ENCODE measurements at places on chromosomes 5 and 9.
A peak's percentile ranks its signal among the peaks of the same experiment; 100 is the strongest.

DNA sequence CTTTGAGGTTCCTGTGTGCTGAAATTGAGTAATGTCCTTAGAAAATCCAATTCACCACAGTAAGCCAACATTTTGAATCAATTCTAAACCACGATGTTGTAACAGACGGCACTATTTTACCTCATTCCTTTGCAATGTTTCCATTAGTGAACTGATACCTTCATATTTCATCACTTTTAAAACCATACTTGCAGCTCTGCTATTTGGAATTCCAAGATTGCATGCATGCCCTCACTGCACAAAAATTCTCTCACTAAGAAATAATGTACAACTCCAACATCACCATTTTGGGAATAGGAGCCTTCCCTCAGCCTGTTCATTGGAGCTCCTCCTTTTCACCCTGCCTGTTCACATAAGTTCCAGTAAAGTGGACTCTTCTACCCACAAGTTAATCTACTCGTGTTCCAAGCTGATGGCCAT is 74.8 kb upstream of the TGFBR1 start:
- DNase-seq, result no peak

GRCh38 chr5:139660105-139660922 is 12.2 kb downstream of the CXXC5 start:
- no peak for DNase-seq

- no peak for DNase-seq
Measured at GRCh38 chr5:11903121-11903613, 1.1 kb downstream of the CTNND2 start.

GRCh38 chr9:123063896-123064295 is 30.4 kb downstream of the GPR21 start:
- DNase-seq, result no peak

DNA sequence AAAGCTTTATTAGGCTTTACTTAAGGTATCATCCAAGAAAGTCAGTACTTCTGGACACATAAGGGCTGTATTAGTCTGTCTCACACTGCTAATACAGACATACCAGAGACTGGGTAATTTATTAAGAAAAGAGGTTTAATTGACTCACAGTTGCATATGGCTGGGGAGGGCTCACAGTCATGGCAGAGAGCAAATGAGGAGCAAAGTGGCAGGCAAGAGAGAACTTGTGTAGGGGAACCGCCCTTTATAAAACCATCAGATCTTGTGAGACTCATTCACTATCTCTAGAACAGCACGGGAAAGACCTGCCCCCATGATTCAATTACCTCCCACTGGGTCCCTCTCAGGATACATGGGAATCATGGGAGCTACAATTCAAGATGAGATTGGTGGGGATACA is 49.2 kb upstream of the SLC44A1 start:
- DNase-seq, result no peak

- no peak for DNase-seq
Measured at GRCh38 chr5:141903261-141903660, 20.4 kb upstream of the DELE1 start.

- DNase-seq, result no peak
Measured at GRCh38 chr9:133387680-133388079, 11.5 kb downstream of the STKLD1 start.

GRCh38 chr9:35464141-35465025 is 25.5 kb upstream of the RUSC2 start:
- DNase-seq, result no peak

DNA sequence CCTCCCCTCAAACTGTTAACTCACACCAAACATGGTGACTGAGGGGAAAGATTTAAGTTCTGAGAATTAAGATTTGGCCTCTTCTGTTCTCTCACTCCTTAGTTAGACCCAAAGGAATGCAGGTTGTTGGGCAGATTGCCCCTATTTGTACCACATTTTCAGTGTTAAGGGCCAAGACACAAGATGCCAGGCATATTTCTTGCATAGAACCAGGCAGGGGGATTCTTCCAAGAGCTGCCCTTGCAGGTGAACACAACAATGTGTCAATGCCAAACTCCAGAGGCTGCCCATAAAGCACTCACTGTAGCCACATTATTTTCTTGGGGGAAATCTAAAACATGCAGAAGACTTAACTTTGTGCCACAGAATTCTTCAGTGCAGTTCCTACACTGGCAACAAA is 14.7 kb downstream of the MPDZ start:
- no peak for DNase-seq

DNA sequence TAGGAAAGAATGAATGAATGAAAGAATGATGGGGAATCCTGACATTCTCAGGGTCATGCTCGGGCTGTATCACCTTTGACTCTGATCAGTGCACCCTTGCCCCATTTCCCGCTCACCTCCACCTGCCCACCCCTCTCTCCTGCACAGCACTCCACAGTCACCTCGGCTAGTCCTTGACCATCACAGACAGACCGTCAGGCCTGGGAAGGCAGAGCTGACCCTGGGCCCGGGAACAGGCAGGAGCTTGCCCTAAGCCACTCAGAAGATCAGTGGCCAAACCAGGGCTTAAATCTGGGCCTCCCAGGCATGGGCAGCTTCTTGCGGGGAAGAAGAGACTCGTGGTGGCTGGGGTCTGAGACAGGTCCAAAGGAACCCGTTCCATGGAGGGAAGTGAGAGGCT is 3.6 kb downstream of the ST6GALNAC6 start:
- DNase-seq, result no peak

DNA sequence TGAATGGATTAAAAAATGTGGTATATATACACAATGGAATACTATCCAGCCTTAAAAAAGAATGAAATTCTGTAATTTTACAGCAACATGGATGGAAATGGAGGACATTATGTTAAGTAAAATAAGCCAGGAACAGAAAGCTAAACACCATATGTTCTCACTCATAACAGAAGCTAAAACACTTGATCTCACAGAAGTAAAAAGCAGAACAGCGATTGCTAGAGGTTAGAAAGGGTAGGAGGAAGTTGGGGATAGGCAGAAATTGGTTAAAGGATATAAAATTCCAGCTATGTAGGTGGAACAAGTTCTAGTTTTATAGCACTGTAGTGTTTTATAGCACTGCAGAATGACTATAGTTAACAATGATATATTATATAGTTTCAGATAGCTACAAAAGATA is 15.8 kb downstream of the MARCHF3 start:
- no peak for DNase-seq

GRCh38 chr9:127162046-127162863 is 39.8 kb upstream of the ANGPTL2 start:
- DNase-seq, result no peak

DNA sequence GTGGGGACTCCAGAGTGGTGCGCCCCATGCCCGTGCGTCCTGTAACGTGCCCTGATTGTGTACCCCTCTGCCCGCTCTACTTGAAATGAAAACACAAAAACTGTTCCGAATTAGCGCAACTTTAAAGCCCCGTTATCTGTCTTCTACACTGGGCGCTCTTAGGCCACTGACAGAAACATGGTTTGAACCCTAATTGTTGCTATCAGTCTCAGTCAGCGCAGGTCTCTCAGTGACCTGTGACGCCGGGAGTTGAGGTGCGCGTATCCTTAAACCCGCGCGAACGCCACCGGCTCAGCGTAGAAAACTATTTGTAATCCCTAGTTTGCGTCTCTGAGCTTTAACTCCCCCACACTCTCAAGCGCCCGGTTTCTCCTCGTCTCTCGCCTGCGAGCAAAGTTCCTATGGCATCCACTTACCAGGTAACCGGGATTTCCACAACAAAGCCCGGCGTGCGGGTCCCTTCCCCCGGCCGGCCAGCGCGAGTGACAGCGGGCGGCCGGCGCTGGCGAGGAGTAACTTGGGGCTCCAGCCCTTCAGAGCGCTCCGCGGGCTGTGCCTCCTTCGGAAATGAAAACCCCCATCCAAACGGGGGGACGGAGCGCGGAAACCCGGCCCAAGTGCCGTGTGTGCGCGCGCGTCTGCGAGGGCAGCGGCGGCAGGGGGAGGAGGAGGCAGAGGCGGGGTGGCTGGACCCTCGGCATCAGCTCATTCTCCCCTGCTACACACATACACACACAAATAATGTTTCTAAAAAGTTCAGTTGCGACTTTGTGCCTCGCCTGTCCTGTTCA is 668 bp downstream of the GLIS3 start:
- DNase-seq, result peak; percentile 2

GRCh38 chr5:128082551-128083032 is 974 bp upstream of the SLC12A2 start:
- no peak for DNase-seq

DNA sequence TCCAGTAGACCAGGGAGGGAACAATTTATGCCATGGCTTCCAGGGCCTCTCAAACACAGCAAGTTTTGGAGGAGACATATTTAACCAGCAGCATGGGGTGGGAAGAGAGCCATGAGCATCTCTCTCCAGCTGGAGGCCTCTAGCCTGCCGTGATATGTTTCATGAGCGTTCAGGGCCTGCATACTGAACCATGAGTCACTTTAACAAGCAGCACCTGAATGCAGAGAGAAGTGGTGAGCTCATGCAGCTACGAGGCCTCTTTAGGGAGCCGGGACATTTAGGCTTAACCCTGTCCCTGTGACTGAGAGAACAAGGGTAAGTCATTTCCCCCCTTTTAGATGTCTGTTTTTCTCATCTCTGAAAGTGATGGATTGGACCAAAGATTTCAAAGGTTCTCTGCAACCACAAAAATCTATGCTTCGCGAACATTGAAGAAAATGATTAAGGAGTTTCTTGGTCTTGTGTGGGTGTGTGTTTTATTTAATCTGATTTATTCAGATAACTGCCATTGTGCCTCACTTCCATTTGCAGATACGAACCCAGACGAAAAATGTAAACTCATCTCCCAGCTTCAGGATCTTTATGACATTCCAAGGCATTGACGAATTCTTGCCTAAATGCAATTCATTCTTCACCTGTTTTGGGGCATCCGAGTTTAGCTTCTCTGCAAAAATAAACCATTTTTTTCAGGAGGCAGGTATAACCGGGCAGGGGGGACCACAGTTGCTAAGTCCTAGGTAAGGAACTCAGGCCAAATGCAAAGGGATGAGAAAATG is 157.0 kb downstream of the GABBR2 start:
- DNase-seq, result no peak

DNA sequence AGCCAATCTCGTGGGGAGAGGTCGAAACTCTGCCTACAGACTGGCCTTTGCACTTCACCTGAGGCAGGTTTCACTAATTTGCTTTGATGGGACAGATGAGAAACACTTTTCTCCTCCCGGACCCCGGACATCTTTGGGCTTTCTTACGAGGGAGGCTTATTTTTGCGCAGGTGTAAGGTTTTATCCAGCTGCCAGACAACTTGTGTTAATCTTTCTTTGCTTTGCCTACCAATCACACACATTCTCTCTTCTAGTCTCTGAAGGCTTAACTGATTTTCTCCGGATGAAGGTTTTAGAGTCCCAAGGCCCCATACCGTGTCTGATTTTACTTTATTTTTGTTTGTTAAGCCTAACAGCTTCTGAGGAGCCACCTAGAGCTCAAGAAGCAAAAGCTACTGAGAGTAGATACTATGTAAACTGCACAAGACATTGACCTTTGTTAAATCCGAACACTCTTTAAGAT is 436 bp upstream of the EMB start:
- peak; percentile 25 for DNase-seq

DNA sequence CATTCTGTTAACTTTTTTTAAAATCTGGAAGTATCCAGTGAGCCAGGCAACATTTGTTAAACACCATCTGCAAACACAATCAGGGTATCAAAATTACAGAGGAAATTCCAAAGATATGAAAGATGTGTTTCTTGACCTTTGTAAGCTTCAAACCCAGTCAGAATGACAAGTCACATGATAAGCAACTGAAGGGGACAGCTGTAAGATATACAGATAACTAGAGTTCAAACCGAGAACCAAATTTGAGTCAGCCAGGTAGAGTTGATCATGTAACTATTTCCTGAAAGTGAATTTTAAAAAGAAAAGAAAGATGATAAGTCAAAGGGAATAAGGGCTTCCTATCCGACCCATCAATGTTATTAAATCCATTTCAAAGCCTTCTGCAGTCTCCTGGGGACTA is 196.2 kb downstream of the DEPDC1B start:
- no peak for DNase-seq

DNA sequence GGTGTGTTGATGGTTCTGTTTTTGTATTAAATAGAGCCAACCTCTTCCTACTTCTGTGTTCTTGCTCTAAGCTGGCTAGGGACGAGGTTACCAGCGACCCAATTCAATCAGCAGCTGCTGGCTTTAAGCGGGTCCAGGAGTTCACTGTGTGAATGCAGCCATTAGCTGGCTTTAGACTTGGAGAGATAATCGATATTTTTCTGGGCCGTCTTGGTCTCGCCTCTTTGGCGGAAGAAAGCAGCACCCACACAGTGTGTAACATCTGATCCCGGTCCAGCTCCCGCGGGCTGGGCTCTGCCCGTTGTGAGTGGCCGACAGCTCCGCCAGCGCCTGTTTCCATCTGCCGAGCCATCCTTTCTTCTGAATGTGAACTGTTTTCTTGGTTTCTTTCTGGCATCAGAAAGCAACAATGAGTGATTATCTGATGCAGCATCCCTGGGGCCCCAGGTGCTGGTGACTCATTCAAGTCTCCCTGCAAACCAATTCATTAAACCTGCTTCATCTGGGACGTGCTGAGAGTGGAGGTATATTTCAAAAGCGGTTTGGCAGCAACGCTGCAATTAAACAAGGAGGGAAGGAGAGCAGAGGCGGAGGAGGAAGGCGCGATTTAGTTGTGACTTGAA is 90.8 kb upstream of the IRX4 start:
- no peak for DNase-seq

DNA sequence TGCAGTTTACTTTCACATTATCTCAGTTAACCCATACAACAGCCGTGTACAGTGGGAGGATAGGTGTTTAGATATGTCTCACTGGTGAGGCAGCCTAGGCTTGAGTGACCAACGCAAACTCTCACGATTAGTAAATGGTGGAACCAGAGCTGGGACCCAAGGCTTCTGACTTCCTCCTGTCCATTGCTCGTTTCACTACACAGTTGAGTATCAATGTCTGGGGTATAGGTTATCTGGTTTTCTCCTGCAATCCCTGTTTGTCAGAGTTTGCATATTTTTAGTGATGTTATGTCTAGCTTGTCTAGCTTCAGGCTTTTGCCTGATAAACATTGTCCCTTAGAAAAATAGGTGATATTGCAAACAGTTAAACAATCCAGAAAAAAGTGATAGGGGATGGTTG is 62.6 kb downstream of the NUP214 start:
- no peak for DNase-seq

- DNase-seq, result no peak
Measured at GRCh38 chr5:58012102-58012501, 447.8 kb downstream of the PLK2 start.

- no peak for DNase-seq
Measured at GRCh38 chr5:132704875-132705274, 31.1 kb downstream of the IL4 start.
